NCI-H1930 (cell line): ENCODE measurements at places on chromosomes 3 and 15.

GRCh38 chr3:114155370-114155821, 23.5 kb downstream of the DRD3 start:
- peak; percentile 23 for DNase-seq

DNA sequence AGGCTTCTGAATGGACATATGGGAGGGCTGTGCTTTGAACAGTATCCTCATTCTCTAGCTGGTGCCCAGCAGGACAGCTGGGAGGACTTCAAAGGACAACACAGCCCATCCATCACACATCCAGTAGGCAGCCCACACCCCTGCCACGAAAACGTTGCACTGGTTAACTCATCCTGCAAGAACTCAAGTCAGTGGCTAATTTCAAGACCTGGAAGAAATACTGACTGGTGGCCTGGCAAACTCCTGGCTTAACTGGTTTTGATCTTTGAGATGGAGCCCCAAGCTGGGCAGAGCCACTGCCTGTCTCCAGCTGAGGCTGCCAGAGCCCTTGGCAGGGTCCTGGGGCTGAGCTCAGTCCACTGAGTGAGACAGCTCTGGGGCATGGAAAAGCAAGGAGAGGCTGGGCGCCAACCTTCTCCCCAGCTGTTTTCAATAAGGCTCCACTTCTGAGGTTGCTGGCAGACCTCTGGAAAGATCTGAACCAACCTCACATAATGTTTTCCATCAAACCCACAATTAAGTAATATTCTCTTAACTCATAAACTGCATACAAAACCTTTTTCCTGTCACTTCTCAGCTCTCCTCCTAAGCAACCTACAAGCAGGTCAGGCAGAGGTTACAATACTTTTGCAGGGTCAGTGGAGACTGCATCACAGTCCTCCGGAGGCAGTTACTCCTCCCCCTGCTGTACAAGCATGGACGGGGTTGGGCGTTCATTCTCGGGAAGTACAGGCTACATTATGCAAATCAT, 110.3 kb downstream of the MYLK start:
- no peak for DNase-seq

- DNase-seq = no peak
Measured at GRCh38 chr15:67296684-67297083, 42.1 kb downstream of the IQCH start.

GRCh38 chr3:39808467-39809180, 785 bp upstream of the MYRIP start:
- no peak for DNase-seq

DNA sequence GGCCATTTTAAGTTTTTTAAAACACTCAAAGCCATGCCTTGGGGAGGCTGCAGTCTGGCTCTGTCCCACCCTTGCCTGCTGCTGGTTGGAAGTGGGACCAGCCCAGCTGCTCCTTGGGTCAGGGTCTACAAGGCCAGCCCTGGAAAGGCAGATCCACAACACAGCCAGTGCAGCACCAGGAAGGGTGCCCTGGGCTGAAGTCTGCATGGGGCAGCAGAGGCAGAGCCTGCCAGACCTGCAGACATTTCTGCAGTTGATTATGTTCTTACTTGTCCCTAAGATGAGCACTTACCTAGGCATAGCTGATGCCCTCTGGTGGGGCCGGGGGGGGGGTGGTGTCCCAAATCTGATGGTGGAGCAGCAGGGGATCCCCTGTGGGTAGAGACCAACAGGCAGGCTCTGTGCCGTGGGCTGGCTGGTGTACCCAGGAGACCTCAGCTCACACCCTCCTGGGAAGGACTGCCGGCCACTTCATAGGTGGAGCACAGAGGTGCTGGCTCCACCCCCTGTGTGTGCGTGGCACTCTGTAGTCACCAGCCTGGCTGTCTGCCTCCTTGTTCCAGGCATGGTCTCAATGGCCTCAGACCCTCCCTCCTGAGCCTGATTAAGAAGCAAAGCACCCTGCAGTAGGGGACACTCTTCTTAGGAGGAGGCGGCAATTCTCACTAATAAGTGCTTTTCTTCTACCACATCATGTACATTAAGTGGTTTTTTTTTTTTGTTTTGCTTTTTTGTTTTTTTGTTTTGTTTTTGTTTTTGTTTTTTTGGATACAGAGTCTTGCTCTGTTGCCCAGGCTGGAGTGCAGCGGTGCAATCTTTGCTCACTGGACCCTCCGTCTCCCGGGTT, 97.4 kb upstream of the KLF13 start:
- no peak for DNase-seq

GRCh38 chr3:173865900-173866498, 468.5 kb downstream of the NLGN1 start:
- DNase-seq = no peak

GRCh38 chr3:99842826-99843589, 25.3 kb downstream of the CMSS1 start:
- no peak for DNase-seq

GRCh38 chr15:29888646-29889045, 66.4 kb upstream of the TJP1 start:
- DNase-seq = no peak

DNA sequence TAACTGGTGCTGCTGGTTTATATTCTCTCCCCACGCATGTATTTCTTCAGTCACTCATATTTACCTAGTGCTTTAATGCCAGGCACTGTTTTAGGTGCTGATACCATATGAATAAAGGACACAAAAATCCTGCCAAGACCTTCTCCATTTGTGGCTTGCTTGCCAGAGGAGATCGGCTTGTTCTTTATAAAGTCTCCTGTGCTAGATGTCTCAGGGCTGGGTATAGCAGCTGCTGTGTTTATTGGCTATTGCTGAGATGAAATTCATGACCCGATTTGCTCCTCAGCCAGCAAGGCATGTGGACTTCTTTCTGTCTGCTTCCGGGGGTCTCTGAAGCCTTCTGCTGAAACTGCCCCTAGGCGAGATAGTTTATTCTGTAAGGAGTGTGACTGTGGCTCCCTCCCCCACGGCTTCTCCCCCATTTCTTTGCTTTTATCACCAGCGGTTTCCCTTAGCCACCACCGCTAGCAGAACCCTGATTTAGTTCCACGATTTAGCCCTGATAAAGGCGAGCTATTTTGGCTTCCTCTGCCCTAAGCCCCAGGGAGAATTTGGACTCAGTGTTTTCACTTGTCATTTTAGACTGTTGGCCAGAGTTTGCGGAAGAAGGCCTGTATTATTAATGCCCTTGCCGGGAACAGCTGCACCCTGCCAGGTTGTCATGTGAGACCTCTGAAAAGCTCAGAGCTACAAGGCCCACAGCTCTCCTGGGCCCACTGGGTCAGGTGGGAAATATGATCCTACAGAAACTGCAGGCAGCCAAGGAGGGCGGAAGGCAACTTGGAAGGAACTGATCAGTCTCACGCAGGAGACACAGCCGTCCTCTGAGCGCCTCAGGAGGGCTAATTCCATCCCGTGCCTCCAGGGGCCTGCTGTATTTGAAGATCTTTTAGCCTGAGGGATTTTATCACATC, 46.8 kb downstream of the ST6GAL1 start:
- DNase-seq = no peak

DNA sequence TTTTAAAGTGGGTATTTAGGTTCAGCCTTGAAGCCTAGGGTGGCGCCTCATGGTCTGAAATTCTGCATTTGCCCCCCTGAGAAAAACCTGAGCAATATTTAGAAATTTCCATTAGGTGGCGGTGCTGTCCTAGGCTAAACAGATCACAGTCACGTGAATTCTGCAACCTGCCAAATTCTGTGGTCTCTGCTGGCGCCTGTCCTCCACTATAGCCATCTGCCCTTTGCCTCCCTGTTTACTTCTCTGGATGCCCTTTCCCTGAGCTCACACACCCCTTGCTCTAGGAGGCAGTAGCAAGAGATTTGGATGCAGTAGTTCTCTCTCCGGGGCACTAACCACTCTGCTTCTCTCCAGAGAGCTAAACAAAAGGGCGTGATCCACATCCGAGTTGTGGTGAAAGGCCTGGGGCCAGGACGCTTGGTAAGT, 9.1 kb downstream of the MRPS11 start:
- no peak for DNase-seq

GRCh38 chr3:14141602-14142341, 16.9 kb downstream of the TMEM43 start:
- no peak for DNase-seq

DNA sequence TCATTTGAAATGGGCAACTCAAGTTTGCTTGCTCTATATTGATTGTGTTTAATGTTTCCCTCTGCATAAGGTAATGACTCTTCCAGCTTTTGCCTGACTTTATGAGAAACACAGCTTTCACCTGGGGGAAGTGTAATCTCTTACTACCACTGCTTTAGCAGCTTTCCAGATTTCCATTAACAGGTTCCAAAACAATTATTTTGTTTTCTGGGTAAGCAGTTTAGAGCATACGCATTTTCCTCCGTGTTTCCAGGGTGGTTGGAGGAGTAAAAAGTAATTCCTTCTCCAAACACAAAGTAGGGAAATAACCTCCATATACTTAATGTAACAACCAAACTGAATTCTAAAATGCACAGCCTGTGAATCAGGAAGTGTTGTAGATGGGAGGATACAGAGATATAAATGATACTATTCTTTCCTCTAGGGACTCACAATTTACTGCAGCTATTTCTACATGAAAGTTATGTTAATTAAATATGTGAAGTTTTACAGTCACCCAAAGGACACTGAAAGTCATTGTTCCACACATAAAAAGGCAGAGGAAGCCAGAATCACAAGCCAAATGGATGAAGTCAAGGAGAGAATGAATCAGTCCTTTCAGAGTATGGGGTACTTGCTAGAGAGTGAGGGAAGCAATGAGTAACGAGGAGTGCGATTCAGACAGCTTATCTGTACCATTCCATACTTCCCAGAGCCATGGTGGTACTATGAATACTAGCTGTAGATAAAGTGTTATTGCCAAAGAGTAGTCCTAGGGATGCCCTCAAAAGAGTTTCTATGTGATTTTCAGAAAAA, 16.6 kb downstream of the ST3GAL6 start:
- DNase-seq = no peak

- no peak for DNase-seq
Measured at GRCh38 chr15:66646308-66646707, 55.7 kb upstream of the SMAD6 start.
